Muscle of arm (tissue), 14 donors: ENCODE measurements at places on chromosomes 2 and 18.

- DNase-seq: no peak
These were observed 91.1 kb downstream of the ZNF532 start for GRCh38 chr18:58955738-58956137.

DNA sequence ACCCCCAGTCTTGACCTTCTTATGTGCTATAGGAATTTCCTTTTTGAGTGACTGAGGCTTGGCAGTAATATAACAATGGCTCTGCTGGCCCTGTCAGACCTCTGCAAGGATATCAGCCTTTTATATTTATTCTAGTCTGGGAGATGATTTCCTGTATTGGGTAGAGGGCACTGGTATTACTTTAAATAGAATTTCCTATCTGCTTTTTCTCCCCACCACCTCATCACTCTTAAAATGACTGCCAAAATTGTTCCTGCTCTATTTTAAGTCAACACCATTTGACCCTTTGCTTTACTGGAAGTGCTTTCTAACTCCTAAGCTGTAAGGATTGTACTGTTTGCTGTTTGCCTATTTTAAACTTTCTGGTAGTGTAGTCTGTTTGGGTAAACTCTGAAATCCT lies 658.4 kb upstream of the FSHR start:
- no peak for DNase-seq

DNA sequence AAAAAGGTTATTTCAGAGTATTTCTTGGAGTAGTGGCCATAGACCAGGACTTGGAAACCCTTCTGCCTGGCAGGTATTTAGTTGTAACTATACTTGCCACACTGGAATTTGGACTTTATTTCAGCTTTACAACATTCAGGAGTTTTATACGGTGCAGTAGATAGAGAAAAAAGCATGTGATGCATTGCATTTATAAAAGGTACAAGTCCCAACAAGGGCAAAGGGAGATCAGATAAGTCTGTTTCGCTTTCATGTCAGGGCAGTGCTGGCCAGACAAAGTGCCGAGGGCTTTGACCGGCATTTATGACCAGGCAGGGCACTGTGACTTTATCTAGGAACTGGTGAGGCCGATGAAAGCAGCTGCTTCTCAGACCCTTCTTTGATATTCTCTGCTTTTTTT lies 145.4 kb downstream of the RTN4 start:
- DNase-seq: no peak

DNA sequence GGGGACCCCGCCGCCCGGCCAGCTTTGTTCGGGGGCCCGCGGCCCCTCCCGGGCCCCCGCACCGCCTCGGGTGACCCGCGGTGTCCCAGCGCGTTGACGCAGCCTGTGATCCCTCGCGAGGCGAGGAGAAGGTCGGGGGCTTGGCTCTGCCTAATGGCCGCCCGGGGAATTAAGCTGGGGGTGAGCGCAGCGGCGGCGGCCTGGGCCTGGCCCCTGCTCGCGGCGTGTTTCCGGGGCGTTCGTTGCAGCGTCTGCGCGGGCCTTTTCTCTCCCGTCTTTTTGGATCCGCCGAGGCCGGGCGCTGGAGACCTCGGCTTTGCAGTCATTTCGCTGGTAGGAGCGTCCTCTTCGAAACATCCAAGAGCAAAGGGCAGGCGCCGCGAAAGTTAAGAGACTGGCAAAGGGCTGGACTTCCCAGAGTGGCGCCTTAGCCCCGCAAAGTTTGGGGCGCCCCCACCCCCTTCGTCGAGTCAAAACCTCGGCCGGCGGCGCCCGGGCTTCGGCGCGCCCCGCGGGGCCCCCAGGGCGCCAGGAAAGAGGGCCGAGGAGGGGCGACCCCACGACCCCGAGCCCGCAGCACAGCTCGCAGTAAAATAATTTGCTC lies 1.3 kb downstream of the SALL3 start:
- DNase-seq: no peak

DNA sequence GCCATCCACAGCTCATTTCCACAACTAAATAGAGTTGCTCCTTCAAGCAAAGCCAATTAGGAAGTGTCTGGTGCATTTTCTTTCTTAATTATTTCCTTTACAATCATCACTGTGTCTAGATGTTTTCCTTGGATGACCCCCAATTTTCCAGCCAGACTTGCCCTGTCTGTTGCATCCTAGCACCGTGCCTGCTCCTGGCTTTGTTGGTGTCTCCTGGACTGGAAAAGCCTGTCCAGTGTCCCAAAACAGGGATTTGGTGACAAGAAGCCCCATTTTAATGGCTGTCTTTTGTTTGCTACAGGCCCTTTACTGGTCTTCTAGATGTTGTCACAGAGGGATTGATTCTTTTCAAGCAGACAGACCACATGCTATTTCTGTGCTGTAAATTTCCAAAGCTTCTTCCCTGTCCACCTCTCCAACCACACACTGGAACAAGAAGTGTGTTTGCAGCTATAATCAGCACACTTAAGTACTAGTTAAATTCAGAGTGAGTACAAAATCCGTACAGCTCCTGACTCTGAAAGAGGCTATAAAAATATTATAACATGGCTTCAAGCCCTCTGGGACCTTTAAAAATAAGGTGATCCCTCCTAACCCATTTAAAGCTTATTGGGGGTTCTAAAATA lies 38.4 kb downstream of the RNF144A start:
- DNase-seq: no peak

DNA sequence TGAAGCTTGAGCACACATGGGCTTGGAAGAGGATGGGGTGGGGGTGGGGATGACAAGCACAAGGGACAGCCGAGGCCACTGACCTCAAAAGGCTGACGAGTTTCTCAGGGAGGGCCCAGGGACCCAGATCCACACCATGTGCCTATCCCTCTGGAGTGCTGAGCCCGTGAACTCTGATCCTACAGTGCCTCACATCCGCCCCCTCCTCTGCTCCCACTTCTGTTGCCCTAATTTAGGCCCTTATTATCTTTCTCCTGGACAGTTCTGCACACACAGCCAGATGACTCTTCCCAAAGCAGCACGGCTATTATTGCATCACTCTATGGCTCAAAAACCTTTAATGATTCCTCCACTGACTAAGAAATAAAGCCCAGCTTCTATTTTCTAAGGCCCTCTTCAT lies 24.8 kb downstream of the CYRIA start:
- no peak for DNase-seq

DNA sequence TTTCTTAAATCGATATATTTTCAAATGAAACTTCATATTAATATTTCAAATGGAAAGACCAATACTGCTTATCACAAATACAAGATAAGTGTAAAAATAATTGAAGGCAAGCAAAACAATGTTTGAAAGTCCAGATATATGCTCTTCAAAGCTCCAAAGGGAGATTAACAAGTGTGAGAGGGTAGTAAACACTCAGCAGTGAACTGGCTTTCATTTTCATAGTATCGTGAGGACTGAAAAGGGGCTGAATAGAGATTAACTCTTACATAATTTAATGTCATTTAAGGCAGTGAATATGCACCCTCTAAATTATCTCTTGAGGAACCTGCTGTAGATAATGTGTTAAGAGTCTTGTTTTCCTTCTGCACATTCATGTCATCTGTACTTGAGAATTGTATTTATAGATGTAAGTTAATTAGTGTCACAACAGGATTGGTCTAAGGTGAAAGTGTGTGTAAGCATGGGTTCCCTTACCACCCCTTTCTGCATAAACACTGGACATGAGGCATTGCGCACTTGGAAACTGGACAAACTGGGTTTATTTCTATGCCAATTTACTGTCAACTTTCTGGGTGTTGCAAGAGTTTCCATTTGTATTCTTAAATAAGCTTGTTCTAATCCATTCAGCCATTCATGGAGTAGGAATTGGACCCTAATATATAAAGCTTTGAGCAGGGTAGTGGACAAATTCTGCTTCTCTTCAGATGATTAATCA lies 76.7 kb upstream of the SESTD1 start:
- DNase-seq: no peak

GRCh38 chr2:73969356-73969755 lies 15.4 kb upstream of the TET3 start:
- no peak for DNase-seq

DNA sequence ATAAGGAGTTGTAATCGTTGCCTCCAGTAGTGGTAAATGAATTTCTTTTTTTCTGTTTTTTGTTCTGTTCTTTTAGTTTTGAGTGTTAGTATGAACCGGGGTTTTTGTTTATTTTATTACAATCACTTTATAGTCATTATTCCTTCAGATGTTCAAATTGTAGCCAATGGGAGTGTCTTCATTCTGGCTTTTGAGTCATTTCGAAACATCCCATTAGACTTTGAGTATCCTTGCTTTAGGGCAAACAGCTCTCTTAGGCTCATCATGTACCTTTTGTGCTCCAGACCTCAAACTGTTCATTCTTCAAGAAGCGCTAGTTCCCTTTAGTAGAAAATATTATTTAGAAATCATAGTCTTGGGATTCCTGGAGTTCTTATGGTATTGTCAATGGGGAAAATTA lies 54.2 kb upstream of the PAX3 start:
- DNase-seq: no peak

DNA sequence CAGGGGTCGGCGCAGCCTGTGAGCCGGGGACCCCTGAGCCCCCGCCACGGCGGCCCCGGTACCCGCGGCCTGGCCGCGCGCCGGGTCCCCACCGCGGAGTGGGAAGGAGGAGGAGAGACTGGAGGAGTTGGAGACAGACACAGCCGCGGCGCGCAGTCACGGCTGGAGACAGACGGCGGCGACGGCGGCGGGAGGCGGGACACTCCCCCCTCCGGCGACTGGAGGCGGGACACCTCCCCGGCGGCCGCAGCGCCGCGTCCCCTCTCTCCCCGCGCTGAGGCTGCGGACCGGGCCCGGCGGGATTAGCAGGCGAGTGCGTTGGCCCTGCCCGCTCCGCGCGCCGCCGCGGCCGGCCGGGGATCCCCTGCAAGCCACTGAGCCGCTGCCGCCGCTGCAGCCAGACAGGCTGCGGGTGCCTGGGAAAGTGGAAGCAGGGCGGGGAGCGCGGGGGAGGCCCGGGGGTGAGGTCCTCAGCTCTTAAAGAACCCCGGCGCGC lies 1.0 kb upstream of the LDLRAD4 start:
- DNase-seq: peak; percentile 46

DNA sequence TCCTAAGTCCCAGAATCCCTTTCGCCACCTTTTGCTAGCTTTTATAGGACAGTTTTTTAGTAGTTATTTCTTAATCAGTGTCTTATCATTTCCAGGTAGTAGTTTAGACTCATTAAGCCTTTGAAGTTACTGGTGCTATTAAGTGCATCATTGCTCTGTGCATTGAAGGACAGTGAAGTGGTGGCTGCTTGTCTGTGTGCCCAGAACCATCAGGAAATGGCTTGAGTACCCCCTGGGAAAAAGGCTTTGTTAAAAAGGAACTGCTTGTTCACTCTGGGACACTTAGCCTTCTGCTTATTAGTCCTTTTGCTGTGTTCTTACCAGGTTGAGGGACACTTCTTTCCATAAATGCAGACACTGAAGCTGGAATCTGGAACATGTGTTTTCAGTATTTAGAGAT lies 30.0 kb downstream of the DTNA start:
- DNase-seq: no peak

DNA sequence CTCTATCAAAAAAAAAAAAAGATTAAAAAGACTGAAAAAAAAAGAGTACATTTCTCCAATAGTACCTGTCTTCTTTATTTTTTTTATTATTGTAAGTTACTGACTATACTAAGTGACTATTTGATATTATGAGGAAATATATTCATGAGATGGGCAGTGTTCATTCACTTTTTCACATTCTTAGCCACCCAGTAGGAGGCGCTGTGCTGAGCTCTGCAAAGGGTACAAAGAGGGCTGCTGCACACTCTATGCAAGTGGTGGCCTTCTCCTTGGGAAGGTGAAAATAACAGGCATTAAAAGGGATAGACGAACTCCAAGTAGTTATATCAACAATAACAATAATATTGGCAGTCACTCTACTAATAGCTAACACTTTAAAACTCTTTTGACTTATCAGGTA lies 1034.9 kb upstream of the FANCL start:
- DNase-seq: no peak

GRCh38 chr2:27152796-27153464 lies 4.1 kb downstream of the TCF23 start:
- no peak for DNase-seq

DNA sequence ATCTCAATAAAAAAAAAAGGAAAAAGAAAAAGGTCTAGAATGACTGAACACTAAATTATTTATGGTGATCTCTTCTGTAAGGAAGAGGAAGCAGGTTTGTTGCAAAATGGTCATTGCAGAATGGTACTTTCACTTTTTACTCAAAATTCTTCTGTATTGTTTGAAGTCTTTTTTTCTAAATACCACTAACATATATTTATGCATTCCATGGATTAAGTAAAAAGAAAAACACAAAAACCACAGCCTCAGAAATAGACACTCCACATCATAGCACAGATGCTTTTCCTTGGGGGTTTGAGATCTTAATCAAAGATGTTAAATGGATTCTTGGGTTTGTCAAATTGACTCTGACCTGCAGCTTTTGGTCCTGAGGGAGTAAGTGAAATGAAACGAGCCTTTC lies 47.4 kb downstream of the RHOB start:
- no peak for DNase-seq

DNA sequence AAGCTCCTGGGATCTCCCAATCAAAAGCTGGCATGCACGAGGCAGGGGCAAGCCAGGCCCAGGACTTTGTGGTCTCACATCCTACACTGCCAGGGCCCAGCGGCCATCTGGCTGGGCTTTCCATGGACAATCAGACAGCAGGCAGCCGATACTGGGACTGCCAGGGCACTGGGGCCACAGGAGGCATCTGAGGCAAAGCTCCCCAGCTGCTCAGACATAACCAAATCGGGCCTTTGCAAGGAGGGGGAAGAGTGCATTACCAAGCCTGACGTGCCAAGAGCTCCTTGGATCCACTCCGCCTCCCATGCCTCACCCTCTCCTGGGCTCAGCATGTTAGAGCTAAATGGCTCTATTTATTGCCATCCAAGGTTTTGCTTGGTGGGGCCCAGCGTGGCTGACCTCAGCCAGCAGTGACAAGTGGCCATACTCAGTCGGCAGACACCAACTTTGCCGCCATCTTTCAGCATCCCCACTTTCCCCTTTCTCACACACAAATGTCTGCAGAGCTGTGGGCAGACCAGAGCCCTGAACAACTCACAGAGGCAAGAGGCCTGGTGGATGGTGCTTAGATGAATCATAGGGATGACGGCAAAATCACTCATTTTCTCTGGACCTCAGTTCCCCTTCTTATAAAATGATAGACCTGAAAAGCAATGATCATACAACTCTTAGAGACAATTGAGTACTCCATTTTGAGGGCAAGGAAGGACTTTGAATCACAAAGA lies 200.8 kb downstream of the TTC32 start:
- DNase-seq: no peak

- no peak for DNase-seq
These were observed 2.4 kb downstream of the GPR45 start for GRCh38 chr2:105243961-105244360.

DNA sequence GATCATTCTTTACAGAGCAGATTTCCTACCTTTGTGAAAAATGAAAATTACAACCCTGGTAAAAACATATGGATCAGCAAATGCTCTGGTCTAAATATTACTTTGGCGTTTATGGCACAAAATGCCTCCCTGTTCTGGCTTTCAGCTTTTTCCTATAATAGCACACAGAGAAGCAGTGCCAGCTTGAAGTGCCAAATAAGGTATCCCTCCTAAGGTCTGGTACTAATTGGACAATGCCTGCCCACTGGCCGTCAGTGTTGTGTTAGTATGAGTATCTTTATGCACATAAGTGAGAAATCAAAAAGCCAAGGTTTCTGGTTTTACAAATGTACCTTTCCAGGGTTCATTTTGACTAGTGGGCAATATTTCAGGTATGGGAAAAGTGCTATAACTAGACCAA lies 1293.7 kb upstream of the FAM98A start:
- no peak for DNase-seq

GRCh38 chr2:162586311-162586710 lies 242.4 kb downstream of the GCA start:
- no peak for DNase-seq
